ENCODE measurements at places on chromosomes 1 and 21. TPM values are rescaled to one million over a fixed set of nuclear protein-coding genes. Genes with fewer than 3 reads are reported as not detected.

Gene CFHR5
- not detected for total RNA-seq

Gene KIF2C
- 44.3 TPM for total RNA-seq

Gene FLG2
- total RNA-seq = not detected

Gene FBXO2
- total RNA-seq = 0.88 TPM

Gene PIGP
- total RNA-seq = 12.5 TPM

Gene FRRS1
- 4.8 TPM for total RNA-seq

Gene SMPDL3B
- not detected for total RNA-seq

GRCh38 chr1:230696722-230697437 lies 17.0 kb downstream of the AGT start:
- H3K27ac ChIP-seq = no peak overlapping the region
- no peak for DNase-seq
- peaks cover 2% of the 10 kb centered on the region for H3K36me3 ChIP-seq

DNA sequence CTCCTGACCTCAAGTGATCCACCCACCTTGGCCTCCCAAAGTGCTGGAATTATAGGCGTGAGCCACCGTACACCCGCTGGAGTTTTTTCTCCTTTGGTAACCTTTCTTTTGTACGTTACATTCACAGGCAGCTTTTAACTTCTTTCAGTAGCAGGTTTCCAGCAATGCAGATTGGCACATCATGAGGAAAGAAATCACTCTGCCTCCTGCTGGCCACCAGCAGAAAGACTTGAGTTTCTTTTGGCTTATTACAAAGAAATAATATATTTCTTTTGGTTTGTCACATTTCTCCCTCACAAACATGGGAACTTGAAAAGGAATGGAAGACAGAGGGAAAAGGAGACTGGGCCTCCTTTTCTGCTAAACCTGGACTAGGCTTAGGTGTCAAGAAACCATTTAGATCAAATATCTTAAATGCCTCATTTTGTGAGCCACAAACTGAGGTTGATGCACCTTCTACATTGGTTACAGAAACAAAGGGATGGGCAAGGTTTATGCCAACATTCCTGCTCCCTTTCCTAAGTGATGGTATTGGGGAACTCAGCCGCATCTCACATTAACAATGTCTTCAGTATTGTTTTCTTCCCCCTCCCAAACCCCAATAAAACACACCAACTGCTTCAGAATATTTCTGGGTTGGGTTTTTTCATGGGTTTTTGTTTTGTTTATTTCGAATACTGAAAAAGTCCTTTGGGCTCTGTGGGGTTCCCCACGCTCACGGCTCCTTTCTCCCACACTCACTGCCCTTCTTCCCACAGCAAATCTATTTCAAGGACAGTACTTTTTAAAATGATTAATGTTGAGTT lies 7.7 kb downstream of the ENSA start:
- no peaks in the 10 kb centered on the region for H3K27me3 ChIP-seq
- H3K27ac ChIP-seq = peak overlapping the region; percentile 27
- DNase-seq = peak; percentile 73
- no peak overlapping the region for H3K4me3 ChIP-seq
- peaks cover 30% of the 10 kb centered on the region for H3K4me1 ChIP-seq

GRCh38 chr1:1616045-1616790 lies 918 bp downstream of the MIB2 start:
- H3K27ac ChIP-seq = peak overlapping the region; percentile 99
- DNase-seq = peak; percentile 18
- H3K36me3 ChIP-seq = no peaks in the 10 kb centered on the region
- peak overlapping the region; percentile 99 for H3K4me3 ChIP-seq
- no peaks in the 10 kb centered on the region for H3K27me3 ChIP-seq

DNA sequence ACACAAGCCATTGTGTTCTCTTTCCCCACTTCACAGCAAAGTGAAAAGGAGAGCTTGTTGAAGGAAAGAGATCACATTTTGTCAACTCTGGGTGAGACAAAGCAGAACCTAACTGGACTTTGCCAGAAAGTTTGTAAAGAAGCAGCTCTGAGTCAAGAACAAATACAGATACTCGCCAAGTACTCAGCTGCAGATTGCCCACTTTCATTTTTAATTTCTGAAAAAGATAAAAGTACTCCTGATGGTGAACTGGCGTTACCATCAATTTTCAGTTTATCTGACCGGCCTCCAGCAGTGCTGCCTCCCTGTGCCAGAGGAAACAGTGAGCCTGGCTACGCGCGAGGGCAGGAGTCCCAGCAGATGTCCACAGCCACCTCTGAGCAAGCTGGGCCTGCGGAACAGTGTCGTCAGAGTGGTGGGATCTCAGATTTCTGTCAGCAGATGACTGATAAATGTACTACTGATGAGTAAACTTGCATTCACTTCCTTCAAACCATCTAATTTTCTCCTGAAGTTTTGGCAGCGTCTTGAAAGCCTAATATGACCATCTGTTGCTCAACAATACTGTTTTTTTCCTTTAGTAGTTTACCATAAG lies 43.7 kb downstream of the BACH1 start:
- H3K27ac ChIP-seq = peak overlapping the region; percentile 82
- no peaks in the 10 kb centered on the region for H3K27me3 ChIP-seq
- DNase-seq = peak; percentile 91
- peaks cover 29% of the 10 kb centered on the region for H3K4me1 ChIP-seq
- H3K36me3 ChIP-seq = peaks cover 2% of the 10 kb centered on the region
- no peak overlapping the region for H3K4me3 ChIP-seq

DNA sequence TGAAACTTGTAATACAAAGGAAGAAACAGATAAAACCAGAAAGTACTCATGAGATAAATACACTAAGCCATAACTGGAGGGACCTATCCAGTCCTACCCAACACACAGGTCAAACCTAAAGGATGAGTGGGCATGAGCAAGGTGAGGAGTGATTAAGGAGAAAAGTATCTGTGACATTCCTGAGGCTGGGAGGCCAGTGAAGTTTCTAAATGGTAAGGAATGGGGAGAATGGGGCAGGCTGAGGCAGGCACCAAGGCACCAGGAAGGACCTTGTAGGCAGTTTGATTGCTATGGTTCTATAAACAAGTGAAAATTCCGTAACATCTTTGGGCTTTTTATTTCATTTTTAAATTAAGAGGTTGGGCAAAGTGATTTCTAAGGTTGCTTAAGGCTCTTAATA lies 10.4 kb downstream of the DDX59 start:
- no peak overlapping the region for H3K4me3 ChIP-seq
- H3K4me1 ChIP-seq = no peaks in the 10 kb centered on the region
- peaks cover 16% of the 10 kb centered on the region for H3K36me3 ChIP-seq
- no peak for DNase-seq
- H3K27me3 ChIP-seq = no peaks in the 10 kb centered on the region

DNA sequence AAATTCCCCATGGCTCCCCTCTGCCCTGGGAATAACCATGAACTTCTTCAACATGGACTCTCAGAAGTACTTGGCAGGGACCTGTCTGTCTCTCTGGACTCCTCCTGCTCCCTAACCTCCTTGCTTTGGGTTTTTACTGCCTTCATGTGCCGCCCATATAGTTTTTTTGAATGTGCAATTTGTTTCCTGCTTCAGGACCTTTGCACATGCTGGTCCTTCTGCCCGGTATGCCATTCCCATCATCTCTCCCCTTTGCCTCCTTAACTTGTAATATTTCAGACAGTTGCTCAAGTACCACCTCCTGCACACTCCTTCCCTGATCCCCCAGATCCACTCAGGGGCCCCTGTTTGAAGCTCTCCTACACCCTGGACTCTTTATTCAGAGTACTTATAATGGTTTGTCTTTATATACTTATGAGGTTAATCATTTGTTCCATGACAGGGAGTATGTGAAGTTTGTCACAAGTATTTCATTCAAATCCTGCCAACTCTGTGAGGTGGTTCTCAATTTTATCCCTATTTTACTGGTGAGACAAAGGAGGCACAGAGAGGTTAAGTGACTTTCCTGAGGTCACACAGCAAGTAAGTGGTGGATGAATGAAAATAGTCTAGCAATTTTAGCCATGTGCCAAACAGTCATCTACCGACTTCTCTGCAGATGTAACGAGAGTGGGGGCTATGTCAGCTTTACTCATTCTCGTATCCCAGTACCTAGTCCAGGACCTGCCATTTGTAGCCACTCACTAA lies 180.7 kb downstream of the TRABD2B start:
- no peaks in the 10 kb centered on the region for H3K27me3 ChIP-seq
- no peaks in the 10 kb centered on the region for H3K4me1 ChIP-seq
- no peak for DNase-seq

DNA sequence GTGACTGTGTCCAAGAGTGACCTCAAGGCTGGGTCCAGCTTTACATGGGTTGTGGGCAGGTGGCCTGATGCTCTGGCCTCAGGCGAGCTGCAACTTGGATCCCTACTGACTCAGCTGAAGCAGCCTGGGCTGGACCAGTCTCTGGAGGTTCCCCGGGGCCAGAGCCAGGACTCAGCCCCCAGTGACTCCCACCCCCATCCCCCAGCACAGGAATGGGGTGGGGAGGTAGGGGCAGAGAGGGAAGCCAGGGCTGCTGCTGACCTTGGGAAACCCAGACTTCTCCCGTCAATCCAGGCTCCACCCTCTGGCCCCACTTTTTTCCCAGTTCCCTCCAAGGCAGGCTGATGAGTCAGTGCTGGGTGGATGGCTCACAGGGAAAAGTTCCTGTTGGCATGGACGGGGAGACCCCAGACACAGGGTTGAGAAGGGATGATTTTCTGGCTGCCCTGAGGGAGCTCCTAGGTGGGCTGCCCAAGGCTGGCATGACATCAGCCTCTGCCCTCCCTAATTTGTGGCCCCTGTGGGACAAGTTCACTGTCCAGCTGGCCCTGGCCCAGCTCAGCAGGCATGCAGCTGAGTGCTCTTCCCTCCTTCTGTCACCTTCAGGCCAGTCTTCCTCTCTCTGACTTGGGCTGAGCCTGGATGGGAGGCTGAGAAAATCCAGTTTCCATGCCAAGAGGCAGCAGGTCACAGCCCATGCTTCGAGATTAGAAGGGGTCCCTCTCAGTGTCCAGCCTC lies 2.2 kb downstream of the ZC3H12A start:
- peaks cover 78% of the 10 kb centered on the region for H3K4me1 ChIP-seq
- DNase-seq = peak; percentile 86
- H3K27ac ChIP-seq = peak overlapping the region; percentile 90
- H3K4me3 ChIP-seq = peak overlapping the region; percentile 69

DNA sequence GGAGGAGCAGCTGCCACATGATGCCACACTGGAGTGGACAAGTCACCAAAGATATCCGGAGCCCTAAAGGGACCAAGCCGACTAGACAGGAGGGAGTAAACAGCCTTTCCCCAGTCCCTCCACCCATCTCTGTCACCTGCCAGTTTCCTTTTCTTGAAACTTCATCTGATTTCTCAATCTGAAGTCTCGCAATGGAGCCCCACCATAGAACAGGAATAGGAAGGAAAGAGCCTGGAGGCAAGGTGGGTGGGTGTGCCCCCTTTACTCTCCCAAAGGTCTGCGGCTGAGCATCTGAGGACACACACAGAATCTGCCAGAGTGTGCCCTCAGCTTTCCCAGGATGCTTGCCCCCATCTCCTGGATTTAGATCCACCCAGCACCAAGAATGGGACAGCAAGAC lies at the start of gene FCGR3B:
TSS of gene FCGR3B (minus strand) at position 101 of the 400 bp plus-strand sequence. CDS start at position 19, 82 bp downstream.
- peaks cover 1% of the 10 kb centered on the region for H3K27me3 ChIP-seq
- H3K27ac ChIP-seq = no peak within 1 kb of the TSS
- no peak for DNase-seq
- H3K4me3 ChIP-seq = no peak within 1 kb of the TSS

DNA sequence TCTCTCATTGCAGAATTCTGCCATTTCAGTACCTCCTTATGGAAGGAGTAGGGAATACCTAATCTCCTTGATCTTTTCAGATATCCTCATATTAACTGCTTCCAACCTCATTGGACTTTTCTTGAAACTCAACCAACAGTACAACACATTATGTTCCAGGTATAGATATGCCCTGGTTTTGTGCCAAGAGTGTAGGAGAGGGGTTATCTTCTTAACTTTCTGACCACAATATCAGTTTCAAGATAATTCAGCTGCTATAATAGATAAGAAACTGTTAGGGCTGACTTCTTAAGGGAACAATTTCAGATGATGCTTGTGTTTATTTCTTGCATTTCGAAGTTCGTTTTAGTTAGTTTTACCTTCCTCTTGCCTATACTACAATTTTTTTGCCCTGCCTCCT lies 2.1 kb upstream of the LPGAT1 start:
- H3K4me1 ChIP-seq = peaks cover 7% of the 10 kb centered on the region
- H3K27ac ChIP-seq = no peak overlapping the region
- no peaks in the 10 kb centered on the region for H3K36me3 ChIP-seq
- no peak for DNase-seq
- H3K4me3 ChIP-seq = no peak overlapping the region
